CD4-positive, alpha-beta T cell treated with Interleukin-4 for 4 hours (primary cell): ENCODE measurements at places on chromosomes 3 and 15.

- DNase-seq: no peak
Observed at GRCh38 chr15:89999676-90000185, 1.4 kb upstream of the ZNF710 start.

GRCh38 chr15:38490242-38490922 is 36.5 kb downstream of the FAM98B start:
- no peak for DNase-seq

DNA sequence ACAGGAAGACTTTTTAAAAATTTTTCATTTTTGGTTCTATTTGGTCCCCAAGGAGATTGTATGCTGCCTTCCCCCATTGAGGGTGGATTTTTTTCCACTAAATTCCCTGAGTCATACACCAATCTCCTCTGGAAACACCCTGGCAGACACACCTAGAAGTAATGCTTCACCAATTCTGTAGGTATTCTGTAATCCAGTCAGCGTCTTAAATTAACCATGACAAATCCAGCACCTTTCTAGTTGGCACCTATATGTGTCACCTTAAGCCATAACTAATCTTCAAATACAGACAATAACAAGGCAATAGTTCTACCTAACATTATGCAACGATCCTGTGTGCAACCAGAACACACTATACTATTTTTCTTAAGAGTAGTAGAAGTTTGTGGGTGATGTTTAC is 459.1 kb upstream of the NDN start:
- no peak for DNase-seq

DNA sequence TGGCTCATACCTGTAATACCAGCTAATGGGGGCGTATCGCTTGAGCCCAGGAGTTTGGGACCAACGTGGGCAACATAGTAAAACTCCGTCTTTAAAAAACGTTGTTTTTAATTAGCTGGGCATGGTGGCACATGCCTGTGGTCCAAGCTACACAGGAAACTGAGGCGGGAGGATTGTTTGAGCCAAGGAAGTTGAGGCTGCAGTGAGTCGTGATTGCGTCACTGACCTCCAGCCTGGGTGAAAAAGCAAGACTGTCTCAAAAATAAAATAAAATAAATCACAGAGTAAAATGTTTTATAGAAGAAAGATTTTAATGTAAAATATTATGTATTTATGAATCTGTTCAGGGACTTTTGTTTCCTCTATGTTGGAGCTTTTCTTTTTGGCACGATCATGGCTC is 15.3 kb upstream of the STRIT1 start:
- DNase-seq: no peak

- DNase-seq: no peak
Observed at GRCh38 chr3:33839283-33839682, 40.9 kb downstream of the PDCD6IP start.

- no peak for DNase-seq
Observed at GRCh38 chr15:70269991-70270751, 172.5 kb upstream of the TLE3 start.

DNA sequence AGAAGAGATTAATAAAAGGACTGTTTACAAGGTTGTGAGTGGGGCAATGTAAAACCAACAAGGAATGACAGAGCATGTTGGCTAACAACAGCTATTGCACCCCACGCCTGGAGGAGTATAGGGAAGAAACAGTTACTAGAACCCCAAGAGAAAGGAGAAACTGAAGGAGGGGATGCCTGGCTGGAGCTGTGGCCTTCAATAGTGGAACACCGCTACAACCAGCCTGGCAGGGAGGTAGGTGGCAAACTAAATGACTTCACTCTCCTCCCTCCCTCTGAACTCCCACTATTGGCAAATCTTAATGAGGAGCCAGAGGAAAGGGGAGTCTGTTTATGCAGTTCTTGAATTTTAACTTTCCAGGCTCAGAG is 7.2 kb upstream of the CD47 start:
- DNase-seq: no peak
